NCI-H510A treated with DMSO at 0.1 percent for 48 hours (cell line): ENCODE measurements at places on chromosomes 4 and X.

DNA sequence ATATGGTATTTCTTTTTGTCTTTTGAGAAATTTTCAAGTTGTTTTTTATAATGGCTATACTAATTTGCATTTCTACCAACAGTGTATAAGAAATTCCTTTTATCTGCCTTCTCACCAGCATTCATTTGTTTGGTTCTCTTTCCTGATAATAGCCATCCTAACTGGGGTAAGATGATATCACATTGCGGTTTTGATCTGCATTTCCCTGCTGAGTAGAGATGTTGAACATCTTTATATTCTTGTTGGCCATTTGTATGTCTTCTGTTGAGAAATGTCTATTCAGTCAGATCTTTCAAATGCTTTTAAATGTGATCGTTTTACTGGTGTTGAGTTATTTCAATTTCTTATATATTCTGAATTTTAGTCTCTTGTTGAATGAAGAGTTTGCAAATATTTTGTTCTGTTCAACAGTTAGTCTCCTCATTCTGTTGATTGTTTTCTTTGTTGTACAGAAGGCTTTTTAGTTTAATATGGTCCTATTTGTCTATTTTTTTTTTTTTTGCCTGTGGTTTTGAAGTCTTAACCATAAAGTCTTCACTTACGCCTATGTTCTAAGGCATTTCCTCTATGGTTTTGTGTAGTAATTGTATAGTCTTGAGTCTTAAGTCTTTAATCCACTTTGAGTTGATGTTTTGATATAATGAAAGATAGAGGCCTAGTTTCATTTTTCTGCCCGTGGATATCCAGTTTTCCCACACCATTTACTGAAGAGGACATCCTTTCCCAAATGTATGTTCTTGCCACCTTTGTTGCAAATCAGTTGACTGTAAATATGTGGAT lies 1566.9 kb downstream of the STIM2 start:
- DNase-seq: no peak

DNA sequence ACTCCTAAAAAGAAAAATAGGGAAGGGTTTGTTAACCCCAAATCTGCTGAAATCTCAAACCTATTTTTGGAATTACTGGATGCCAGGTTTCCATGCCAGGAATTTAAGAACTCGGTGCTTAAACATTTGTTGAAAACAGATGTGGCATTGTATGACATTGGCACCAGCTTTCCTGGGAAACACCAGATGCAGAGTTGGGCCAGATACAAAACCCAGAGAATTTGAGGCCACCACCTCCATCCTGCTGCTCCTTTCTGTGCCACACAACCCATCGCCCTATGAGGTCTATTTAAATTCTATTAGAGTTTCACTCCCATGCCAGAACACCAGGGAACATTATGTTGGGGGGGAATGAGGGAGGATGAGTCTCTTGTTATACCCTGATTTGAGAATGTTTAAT lies 71.7 kb downstream of the ARAP2 start:
- no peak for DNase-seq

GRCh38 chr4:186666750-186667149 lies 56.9 kb downstream of the FAT1 start:
- no peak for DNase-seq

GRCh38 chr4:153217440-153217839 lies 13.2 kb downstream of the TRIM2 start:
- DNase-seq: no peak

DNA sequence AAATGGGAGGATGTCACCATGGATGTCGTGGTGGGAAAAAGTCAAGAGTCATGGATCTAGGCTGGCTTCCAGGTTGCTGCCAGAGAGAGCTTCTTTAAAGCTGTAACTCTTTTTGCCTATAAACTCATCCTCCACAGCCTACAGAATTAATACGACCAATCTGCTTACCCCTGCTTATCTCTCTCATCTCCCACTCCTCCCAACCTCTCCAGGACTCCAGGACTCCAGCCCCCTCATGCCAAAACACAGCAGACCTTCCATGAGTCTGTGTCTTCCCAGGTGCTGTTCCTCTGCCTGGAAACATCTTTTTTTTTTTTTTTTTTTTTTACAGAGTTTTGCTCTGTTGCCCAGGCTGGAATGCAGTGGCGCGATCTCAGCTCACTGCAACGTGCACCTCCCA lies 15.3 kb upstream of the SLC10A4 start:
- DNase-seq: no peak
